ENCODE measurements at places on chromosomes 2 and 18. TPM values are rescaled to one million over a fixed set of nuclear protein-coding genes. Genes with fewer than 3 reads are reported as not detected.

Gene IL1A
- total RNA-seq, result 0.05 TPM

Gene ATL2
- total RNA-seq, result 33.7 TPM

Gene PAX3
- 0.69 TPM for total RNA-seq

Gene RNF125
- total RNA-seq, result 1.3 TPM

Gene PPP1R1C
- total RNA-seq, result not detected

Gene MAP3K19
- total RNA-seq, result not detected

Gene RGPD3
- total RNA-seq, result 0.50 TPM

Data from cardiac ventricle fibroblast (primary cell).